Lower leg skin (tissue), 4 donors: ENCODE measurements at places on chromosomes 7 and 10. TPM values are rescaled to one million over a fixed set of nuclear protein-coding genes. Genes with fewer than 3 reads are reported as not detected.

PTCD1 gene
- total RNA-seq: 8.5 TPM

THAP5 gene
- total RNA-seq: 16.8 TPM

RAMP3 gene
- total RNA-seq: 43.5 TPM

INSIG1 gene
- total RNA-seq: 110 TPM

KAZALD1 gene
- total RNA-seq: 2.2 TPM

LOXL4 gene
- total RNA-seq: 2.8 TPM

ASB10 gene
- total RNA-seq: not detected

LRGUK gene
- total RNA-seq: 0.25 TPM

NEURL1 gene
- not detected for total RNA-seq

MUC3A gene
- not detected for total RNA-seq

PPIA gene
- total RNA-seq: 2,568 TPM

CAMK2B gene
- total RNA-seq: 2.6 TPM

HOXA3 gene
- 19.1 TPM for total RNA-seq

MEIG1 gene
- total RNA-seq: not detected

EPDR1 gene
- total RNA-seq: 13.9 TPM

KIAA1549 gene
- total RNA-seq: 1.1 TPM

A1CF gene
- not detected for total RNA-seq

MLXIPL gene
- 1.3 TPM for total RNA-seq

STARD3NL gene
- total RNA-seq: 9.1 TPM

MTG1 gene
- 23.9 TPM for total RNA-seq

SERPINE1 gene
- 8.9 TPM for total RNA-seq

LRCH4 gene
- 75.9 TPM for total RNA-seq

SEMA3C gene
- 67.1 TPM for total RNA-seq

COBL gene
- total RNA-seq: 40.2 TPM

OR9A2 gene
- not detected for total RNA-seq

EPO gene
- not detected for total RNA-seq

GRID2IP gene
- 2.2 TPM for total RNA-seq

MSMB gene
- 46.7 TPM for total RNA-seq

FAS gene
- total RNA-seq: 11.4 TPM

WIPF3 gene
- 0.93 TPM for total RNA-seq

DNAJC30 gene
- total RNA-seq: 3.4 TPM

UPK3BL1 gene
- total RNA-seq: 41.2 TPM

DNAJC12 gene
- total RNA-seq: 0.49 TPM

OGA gene
- 111 TPM for total RNA-seq

MEOX2 gene
- total RNA-seq: 4.9 TPM

HNRNPF gene
- 254 TPM for total RNA-seq

KLF6 gene
- 533 TPM for total RNA-seq

MOGAT3 gene
- not detected for total RNA-seq

ZNF853 gene
- 7.7 TPM for total RNA-seq

GHRHR gene
- not detected for total RNA-seq

LAMB4 gene
- total RNA-seq: 125 TPM

NCF1 gene
- total RNA-seq: 2.2 TPM

INHBA gene
- total RNA-seq: 1.1 TPM

CNTNAP2 gene
- not detected for total RNA-seq

SYCE1 gene
- not detected for total RNA-seq

TSPAN12 gene
- 1.3 TPM for total RNA-seq

CTAGE8 gene
- total RNA-seq: 1.6 TPM

LRRC17 gene
- total RNA-seq: 3.1 TPM

OR2A5 gene
- total RNA-seq: not detected

TAF3 gene
- 5.0 TPM for total RNA-seq
